CMK (cell line): ENCODE measurements at places on chromosomes 3 and 15.

- no peak for DNase-seq
Observed at GRCh38 chr3:25385807-25386460, 42.1 kb upstream of the RARB start.

DNA sequence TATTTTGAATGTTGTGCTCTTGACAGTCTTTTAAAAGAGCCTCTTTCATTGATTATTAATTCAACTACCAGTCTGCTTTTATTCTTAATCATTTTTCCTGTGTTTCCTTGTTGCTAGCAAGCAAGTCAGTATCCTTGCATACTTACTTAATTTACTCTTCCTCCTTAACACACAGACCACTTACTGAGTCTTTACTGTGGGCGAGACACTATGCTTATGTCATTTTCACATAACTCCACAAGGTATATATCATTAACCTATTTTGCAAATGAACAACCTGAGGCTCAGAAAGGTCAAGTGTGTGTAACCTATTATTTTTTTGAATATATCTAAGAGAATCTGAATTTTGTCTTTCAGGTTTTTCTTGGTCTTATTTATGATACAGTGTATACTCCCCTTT, 130.9 kb downstream of the WDR76 start:
- DNase-seq: no peak

GRCh38 chr3:135887220-135887619, 78.3 kb upstream of the PPP2R3A start:
- DNase-seq: no peak

DNA sequence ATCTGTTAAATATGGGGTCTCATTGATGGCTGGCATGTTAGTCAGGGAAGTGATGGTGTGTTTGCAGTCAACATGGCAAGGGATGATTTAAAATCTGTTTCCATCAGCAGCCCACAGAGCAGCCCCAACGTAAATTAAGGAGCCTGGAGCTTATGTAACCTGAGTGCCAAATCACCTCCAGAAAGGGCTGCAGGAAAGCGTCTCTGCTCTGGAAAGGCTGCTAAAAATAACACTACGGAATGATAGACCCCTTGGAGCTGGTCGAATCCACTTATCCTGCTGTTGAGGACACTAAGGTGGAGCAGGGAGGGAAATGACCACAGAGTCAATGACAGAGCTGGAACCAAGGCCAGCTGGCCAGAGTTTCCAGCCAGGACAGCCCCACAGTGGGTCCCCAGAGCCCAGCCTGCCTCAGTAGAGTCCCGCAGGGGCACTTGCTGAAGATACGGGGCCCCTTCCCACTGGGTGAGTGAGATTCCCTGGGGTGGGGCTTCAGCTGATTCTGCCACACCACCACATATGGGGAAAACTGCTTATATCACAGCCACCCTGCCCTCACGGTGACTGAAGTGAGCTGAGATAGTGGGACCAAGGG, 63.5 kb downstream of the EPHB1 start:
- no peak for DNase-seq

DNA sequence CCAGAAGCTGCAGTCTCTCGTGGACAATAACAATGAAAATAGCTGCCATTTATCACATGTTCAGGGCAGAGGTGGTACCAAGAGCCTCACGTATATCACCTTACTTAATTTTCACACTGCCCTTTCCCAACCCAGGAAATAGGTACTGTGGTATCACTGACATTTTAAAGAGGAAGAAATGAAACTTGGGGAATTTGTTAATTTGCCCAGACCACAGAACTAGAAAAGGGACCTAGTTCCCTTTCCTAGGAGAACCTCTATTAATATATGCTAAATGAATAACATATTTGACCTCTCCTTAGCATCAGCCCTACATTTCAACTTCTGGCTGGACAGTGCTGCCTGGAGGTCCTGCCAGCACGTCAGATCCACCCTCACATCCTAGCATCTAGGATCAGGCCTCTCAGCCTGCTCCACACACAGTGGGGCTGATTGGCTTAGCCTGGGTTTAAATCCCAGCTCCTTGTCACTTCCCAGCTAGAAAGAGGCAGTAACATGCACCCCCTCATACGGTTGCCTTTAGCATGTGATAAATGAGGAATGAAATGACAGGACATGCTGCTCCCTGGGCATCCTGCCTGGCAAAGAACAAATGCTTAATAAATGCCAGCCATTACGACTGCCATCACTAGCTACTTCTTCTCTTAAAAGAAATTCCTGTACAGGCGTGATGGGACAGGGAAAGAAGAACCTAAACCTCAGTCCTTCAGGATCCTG, 95.1 kb upstream of the TNFAIP8L3 start:
- DNase-seq: no peak

DNA sequence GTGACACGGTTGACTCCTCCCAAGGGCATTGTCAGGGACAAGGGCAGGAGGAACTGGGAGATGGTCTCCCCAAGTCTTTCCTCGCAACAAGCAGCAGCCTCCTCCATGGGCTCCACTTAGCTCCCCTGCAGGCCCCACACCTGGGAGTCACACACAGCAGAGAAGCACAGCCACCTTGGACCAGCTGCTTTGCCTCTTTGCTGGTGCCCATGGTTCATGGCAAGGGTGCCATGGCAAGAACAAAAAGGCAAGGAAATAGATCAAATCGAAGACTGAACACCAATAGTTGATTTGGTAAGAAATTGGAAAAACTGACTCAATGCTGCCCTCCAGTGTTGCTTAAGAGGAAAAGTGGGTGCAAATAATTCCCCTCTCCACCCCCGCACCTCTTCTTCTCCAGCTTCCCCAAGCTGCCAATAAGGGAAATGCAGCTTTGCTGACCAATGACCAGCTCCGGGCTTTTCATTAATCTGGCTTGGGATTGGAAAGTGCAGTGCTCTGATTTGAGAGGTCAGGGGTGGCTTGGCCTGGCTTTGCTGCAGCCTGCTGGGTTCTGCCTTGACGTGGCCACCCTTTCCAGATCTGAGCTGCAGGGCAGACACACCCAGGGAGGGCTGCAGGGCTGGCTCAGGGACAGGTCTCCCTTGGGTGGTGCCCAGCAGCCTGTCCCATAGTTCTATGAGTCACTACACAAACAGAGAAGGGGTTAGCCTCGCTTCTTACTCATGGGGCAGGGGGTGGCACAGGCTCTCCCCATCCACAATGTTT, 162.0 kb downstream of the KLF13 start:
- DNase-seq: peak; percentile 49

DNA sequence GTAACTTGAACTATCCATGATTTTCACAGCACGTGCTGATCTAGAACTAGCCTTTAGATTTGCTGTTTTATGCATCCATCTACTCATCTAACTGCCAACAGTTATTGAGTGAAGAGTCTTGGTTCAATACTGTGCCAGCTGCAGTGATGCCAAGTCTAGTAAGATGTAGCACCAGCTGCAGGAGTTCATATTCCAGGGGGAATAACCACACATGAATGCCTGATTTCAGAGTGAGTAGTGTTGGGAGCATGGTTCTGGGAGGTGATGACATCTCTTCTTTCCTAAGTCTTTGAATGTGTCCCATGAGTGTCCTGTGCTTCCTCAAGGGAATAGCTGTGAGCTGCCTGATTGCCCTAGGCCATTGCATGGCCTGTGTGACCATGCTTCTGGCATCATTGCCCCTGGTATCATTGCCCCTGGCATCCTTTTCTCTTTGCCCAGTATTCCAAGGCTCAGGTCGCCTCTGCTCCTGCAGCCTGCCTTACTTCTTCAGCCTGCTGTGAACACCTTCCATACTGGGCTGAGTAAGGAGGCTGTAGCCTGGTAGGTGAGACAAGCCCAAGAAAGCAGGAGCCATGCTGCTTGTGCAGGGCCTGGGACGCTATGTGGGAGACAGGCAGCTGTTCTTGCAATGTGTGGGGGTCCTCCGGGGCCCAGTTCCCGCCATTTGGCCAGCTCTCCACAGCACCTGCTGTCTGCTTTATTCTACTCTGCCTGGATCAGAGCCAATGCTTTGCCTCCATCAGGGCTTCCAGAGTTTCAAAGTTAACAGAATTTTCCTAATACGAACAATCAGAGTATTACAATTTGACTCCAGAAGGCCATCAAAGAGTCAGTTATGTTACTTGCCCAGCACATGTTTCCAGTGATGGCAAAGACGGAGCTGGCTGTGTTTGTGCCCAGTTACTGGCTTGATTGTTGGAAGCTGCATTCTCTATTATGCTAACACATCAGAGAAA, 73.2 kb downstream of the CLSTN2 start:
- DNase-seq: no peak

- no peak for DNase-seq
Observed at GRCh38 chr3:187833799-187834578, 88.7 kb upstream of the BCL6 start.

- no peak for DNase-seq
Observed at GRCh38 chr15:57112178-57112577, 193.7 kb downstream of the TCF12 start.

DNA sequence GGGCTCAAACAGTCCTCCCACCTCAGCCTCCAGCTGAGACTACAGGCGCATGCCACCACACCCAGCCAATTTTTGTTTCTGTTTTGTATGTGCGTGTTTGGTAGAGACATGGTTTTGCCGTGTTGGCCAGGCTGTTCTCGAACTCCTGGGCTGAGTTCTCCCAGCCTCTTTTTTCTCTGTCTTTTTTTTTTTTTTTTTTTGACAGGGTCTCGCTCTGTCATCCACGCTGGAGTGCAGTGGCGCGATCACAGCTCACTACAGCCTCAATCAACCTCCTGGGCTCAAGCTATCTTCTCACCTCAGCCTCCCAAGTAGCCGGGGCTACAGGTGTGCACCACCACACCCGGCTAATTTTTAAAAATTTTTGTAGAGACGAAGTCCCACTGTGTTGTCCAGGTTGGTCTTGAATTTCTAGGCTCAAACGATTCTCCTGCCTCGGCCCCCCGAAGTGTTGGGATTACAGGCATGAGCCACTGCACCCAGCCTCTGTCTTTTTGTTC, 867 bp upstream of the DCAF1 start:
- DNase-seq: no peak

GRCh38 chr15:24966364-24967103, 11.7 kb downstream of the SNRPN start:
- no peak for DNase-seq

DNA sequence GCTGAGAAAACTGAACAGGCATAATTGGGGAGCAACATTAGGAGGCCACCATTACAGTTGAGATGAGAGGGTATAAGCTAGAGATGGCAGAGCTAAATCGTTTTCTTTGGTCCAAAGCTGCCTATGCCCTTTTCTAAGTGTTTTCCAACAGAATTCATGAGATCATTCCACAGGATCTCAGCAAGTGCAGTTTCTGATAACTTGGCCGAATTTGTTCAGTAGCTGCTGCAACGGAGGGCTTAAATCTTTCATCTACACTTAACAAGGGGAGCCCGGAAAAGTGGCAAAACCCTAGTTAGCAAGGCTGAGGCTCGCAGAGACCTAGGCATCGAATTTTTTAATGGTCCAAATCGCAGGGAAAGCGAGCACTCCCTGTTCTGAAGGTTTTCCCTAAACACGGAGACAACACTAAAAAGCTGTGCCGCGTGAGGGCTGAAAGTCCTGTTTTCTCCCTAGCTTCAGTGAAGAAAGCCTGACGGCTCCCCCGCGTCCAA, 531 bp upstream of the BLOC1S6 start:
- no peak for DNase-seq

GRCh38 chr3:129583289-129583688, 23.2 kb downstream of the PLXND1 start:
- no peak for DNase-seq

DNA sequence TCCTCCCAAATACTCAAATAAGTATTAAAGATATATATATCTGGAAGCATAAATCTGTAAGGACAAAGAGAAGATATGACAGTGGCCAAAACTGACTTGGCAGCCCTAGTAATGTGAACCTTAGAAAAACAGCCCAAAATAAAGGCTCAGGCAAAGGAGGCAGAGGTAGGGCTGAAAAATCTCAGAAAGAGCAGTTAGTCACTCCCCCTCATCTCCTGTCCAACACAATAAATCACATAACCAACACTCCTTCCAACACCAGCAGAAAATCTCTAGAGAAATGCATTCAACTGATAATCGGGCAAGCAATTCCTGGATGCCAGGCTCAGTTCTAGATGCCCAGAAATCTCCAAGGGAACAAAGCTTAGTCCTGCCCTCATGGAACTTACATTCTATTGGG, 22.1 kb upstream of the CHRM5 start:
- DNase-seq: no peak
